Purkinje cell (primary cell): ENCODE measurements at places on chromosomes 5 and 9. TPM values are rescaled to one million over a fixed set of nuclear protein-coding genes. Genes with fewer than 3 reads are reported as not detected.

Gene PCDHA12
- 1.1 and 1.2 TPM in 2 replicates for polyA plus RNA-seq

Gene TMEFF1
- polyA plus RNA-seq, result not detected in 2 replicates

Gene PCAT7
- polyA plus RNA-seq, result 0.53 TPM in 1 of 2 replicates, not detected in the other

Gene PRRT1B
- not detected in 2 replicates for polyA plus RNA-seq

Gene CCNI2
- polyA plus RNA-seq, result 141 and 152 TPM in 2 replicates

Gene TRPM6
- not detected in 2 replicates for polyA plus RNA-seq

Gene KIF2A
- 67.9 and 86.7 TPM in 2 replicates for polyA plus RNA-seq

Gene ARHGAP26
- polyA plus RNA-seq, result 416 and 475 TPM in 2 replicates

Gene C5orf34
- 0.67 and 1.4 TPM in 2 replicates for polyA plus RNA-seq

Gene ABCA2
- polyA plus RNA-seq, result 0.60 and 0.74 TPM in 2 replicates

Gene MUSK
- polyA plus RNA-seq, result not detected in 2 replicates

Gene ZNF366
- not detected in 2 replicates for polyA plus RNA-seq

Gene DMRTA1
- polyA plus RNA-seq, result 0.05 TPM in 1 of 2 replicates, not detected in the other

Gene SYK
- not detected in 2 replicates for polyA plus RNA-seq

Gene LECT2
- not detected in 2 replicates for polyA plus RNA-seq

Gene NOTCH1
- 0.03 and 0.08 TPM in 2 replicates for polyA plus RNA-seq

Gene GLDC
- polyA plus RNA-seq, result 13.0 and 20.2 TPM in 2 replicates

Gene FOXD4L5
- not detected in 2 replicates for polyA plus RNA-seq

Gene RNF208
- polyA plus RNA-seq, result 2.6 and 5.0 TPM in 2 replicates

Gene DMGDH
- polyA plus RNA-seq, result 0.10 and 0.48 TPM in 2 replicates

Gene CNTNAP3B
- 6.5 and 8.5 TPM in 2 replicates for polyA plus RNA-seq

Gene DBH
- polyA plus RNA-seq, result not detected in 2 replicates

Gene CCL27
- 0.66 TPM in 1 of 2 replicates, not detected in the other for polyA plus RNA-seq

Gene AJM1
- polyA plus RNA-seq, result not detected in 2 replicates

Gene SLC34A3
- not detected in 2 replicates for polyA plus RNA-seq

Gene F2RL1
- not detected in 2 replicates for polyA plus RNA-seq

Gene PLCXD3
- 9.7 and 10.4 TPM in 2 replicates for polyA plus RNA-seq

Gene SARDH
- 1.4 TPM in 1 of 2 replicates, not detected in the other for polyA plus RNA-seq

Gene IRGM
- not detected in 2 replicates for polyA plus RNA-seq

Gene RECK
- 3.4 and 4.3 TPM in 2 replicates for polyA plus RNA-seq

Gene PDE8B
- polyA plus RNA-seq, result 11.7 and 21.6 TPM in 2 replicates

Gene ANKRD18A
- 1.4 and 3.1 TPM in 2 replicates for polyA plus RNA-seq

Gene DMXL1
- polyA plus RNA-seq, result 60.1 and 63.6 TPM in 2 replicates

Gene AGXT2
- not detected in 2 replicates for polyA plus RNA-seq

Gene COL5A1
- polyA plus RNA-seq, result 5.9 and 11.6 TPM in 2 replicates

Gene DIRAS2
- polyA plus RNA-seq, result 39.4 and 76.1 TPM in 2 replicates

Gene TSSK1B
- not detected in 2 replicates for polyA plus RNA-seq

Gene IRX2
- 2.1 and 6.0 TPM in 2 replicates for polyA plus RNA-seq

Gene GLT6D1
- not detected in 2 replicates for polyA plus RNA-seq

Gene MEGF9
- 68.6 and 71.0 TPM in 2 replicates for polyA plus RNA-seq

Gene NR5A1
- not detected in 2 replicates for polyA plus RNA-seq

Gene TRIM36
- polyA plus RNA-seq, result 35.8 and 42.3 TPM in 2 replicates

Gene FOXE1
- polyA plus RNA-seq, result not detected in 2 replicates

Gene FSTL4
- polyA plus RNA-seq, result 174 and 193 TPM in 2 replicates

Gene SMIM33
- polyA plus RNA-seq, result not detected in 2 replicates

Gene CDC25C
- not detected in 2 replicates for polyA plus RNA-seq

Gene C5orf58
- polyA plus RNA-seq, result not detected in 2 replicates

Gene OBP2B
- not detected in 2 replicates for polyA plus RNA-seq

Gene IL5
- not detected in 2 replicates for polyA plus RNA-seq

Gene SLCO6A1
- not detected in 2 replicates for polyA plus RNA-seq

Gene CDH6
- 14.3 and 22.3 TPM in 2 replicates for polyA plus RNA-seq
